ENCODE measurements at places on chromosomes 3 and 15. TPM values are rescaled to one million over a fixed set of nuclear protein-coding genes. Genes with fewer than 3 reads are reported as not detected.

CACNA2D2 gene
- 2.1 TPM for total RNA-seq

MYO5C gene
- total RNA-seq = 1.6 TPM

DNA sequence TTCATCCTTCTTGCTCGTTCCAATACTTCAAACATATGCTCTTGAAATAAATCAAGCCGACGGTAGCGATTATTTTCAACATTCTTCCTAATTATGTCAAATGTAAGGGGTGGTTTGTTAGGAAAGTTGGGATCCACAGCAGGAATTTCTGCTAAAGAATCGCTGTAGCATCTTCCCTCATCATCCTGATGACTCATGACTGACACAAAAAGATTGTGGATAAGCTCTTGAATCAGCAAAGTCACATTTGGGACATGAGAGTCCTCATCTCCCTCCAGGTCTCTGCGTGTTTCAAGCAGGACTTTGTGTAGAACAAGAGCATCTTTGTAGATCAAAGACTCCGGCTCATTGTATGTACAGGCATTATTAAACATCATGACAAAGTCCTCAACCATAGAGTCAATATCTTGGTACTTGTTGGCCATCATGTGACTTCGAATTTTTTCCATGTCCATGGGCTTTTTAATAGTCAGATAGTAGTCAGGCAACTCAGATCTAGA is 73.0 kb downstream of the UQCC5 start:
- no peak overlapping the region for H3K27ac ChIP-seq
- DNase-seq = no peak
- H3K4me3 ChIP-seq = no peak overlapping the region
- no peaks in the 10 kb centered on the region for H3K4me1 ChIP-seq
- H3K27me3 ChIP-seq = no peaks in the 10 kb centered on the region

MCTP2 gene
- 28.5 TPM for total RNA-seq

DNA sequence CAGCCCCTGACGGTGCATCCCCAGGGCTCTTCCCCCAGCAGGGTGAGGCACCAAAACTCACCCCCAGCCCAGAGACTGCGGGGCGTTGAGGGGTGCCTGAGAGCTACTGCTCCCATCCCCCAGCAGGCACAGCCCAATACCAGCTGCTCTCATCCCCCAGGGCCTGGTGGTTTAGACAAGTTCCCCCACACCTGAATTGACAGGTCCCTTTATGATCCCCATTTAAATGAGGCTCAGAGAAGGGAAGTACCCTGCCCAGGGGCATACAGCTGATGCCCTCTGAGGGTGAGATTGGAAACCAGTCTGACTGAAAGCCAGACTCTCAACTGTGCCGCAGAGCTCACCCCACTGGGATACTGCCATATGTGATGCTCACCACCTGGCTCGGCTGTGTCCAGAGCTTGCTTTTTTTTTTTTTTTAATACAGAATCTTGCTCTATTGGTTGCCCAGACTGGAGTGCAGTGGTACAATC is 20.1 kb downstream of the DUSP7 start:
- no peaks in the 10 kb centered on the region for H3K4me1 ChIP-seq
- no peaks in the 10 kb centered on the region for H3K27me3 ChIP-seq
- no peak for DNase-seq
- H3K27ac ChIP-seq = no peak overlapping the region
- no peaks in the 10 kb centered on the region for H3K36me3 ChIP-seq
- H3K4me3 ChIP-seq = no peak overlapping the region

DNA sequence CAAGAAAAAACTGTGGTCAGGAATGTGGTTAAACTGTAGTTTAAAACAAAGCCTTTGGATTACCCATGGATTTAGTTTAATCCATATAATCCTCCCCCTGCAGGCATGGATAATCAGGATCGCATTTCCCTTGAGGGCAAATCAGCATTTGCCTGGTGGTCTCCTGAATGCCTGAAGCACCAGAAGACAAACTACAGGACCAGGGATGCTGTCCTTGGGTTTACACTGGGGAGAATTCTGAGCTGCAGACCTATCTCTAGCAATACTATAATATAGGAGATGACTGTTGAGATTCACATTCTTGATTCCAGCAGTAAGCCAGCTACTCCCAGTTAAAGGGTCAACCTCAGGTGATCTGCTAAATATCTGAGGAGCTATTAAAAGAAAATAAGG is 10.6 kb downstream of the PIK3CB start:
- H3K4me3 ChIP-seq = no peak overlapping the region
- H3K27ac ChIP-seq = no peak overlapping the region
- H3K36me3 ChIP-seq = peaks cover 2% of the 10 kb centered on the region

DNA sequence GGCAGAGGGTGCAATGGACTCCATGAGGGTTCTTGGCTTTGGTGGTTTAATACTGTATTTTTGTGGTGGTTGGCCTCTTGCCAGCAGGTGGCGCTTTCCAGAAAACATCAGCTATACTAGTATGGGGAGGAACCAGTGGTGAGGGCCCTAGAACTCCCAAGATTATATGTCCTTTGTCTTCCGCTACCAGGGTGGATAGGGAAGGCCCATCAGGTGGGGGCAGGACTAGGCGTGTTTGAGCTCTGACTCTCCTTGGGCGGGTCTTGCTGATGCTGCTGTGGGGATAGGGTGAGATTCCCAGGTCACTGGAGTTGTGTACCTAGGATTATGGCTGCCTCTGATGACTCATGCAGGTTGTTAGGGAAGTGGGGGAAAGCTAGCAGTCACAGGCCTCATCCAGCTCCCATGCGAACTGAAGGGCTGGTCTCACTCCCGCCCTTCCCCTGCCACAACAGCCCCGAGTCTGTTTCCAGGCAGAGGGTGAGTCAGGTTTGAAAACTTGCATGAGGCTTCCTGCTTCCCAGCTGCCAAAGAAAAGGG is 357.7 kb downstream of the OTOL1 start:
- H3K27ac ChIP-seq = no peak overlapping the region
- H3K4me3 ChIP-seq = no peak overlapping the region
- no peaks in the 10 kb centered on the region for H3K4me1 ChIP-seq
- H3K36me3 ChIP-seq = no peaks in the 10 kb centered on the region

LMAN1L gene
- total RNA-seq = 0.36 TPM

DPPA2 gene
- total RNA-seq = not detected

WDR93 gene
- not detected for total RNA-seq

ANKRD63 gene
- 0.26 TPM for total RNA-seq

GRCh38 chr15:69685512-69686452 is 233.2 kb downstream of the RPLP1 start:
- DNase-seq = no peak
- H3K27ac ChIP-seq = no peak overlapping the region
- H3K4me1 ChIP-seq = peaks cover 2% of the 10 kb centered on the region
- peaks cover 23% of the 10 kb centered on the region for H3K36me3 ChIP-seq
- no peak overlapping the region for H3K4me3 ChIP-seq

GRCh38 chr3:189724356-189724755 is 93.2 kb downstream of the TP63 start:
- H3K36me3 ChIP-seq = no peaks in the 10 kb centered on the region
- H3K4me3 ChIP-seq = no peak overlapping the region
- no peaks in the 10 kb centered on the region for H3K4me1 ChIP-seq
- H3K27ac ChIP-seq = no peak overlapping the region
- peaks cover 3% of the 10 kb centered on the region for H3K27me3 ChIP-seq

- peaks cover 20% of the 10 kb centered on the region for H3K4me1 ChIP-seq
- no peak overlapping the region for H3K4me3 ChIP-seq
- H3K27me3 ChIP-seq = no peaks in the 10 kb centered on the region
- H3K27ac ChIP-seq = no peak overlapping the region
These were observed 23.8 kb downstream of the GSK3B start for GRCh38 chr3:120070263-120070981.

- no peaks in the 10 kb centered on the region for H3K4me1 ChIP-seq
- H3K27ac ChIP-seq = no peak overlapping the region
- H3K4me3 ChIP-seq = no peak overlapping the region
- DNase-seq = no peak
- peaks cover 2% of the 10 kb centered on the region for H3K27me3 ChIP-seq
- H3K36me3 ChIP-seq = no peaks in the 10 kb centered on the region
These were observed 107.1 kb upstream of the UBE2E2 start for GRCh38 chr3:23096041-23096440.

GRCh38 chr3:139448104-139448503 is 28.2 kb downstream of the RBP2 start:
- H3K36me3 ChIP-seq = no peaks in the 10 kb centered on the region
- no peaks in the 10 kb centered on the region for H3K27me3 ChIP-seq
- no peak for DNase-seq
- no peak overlapping the region for H3K4me3 ChIP-seq
- H3K27ac ChIP-seq = no peak overlapping the region

DNA sequence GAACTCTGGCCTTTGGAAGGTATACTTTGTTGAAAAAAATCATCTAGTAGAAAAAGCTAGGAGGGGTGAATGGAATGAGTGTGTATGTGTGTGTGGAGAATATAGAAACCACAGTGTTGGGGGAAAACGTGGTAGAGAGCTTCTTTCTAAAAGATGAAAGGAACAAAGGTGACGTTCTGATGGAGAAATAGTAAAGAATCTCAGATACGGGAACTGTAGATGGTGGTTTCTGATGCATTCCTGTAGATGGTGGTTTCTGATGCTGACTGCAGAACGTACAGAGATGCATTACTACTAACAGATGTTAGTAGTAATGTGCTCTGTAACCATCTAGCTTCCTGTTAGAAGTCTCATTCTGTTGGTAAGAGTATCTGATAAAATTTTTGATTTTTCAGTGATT is 60.2 kb downstream of the VPS8 start:
- peak overlapping the region; percentile 32 for H3K27ac ChIP-seq
- H3K4me1 ChIP-seq = peaks cover 5% of the 10 kb centered on the region
- peaks cover 14% of the 10 kb centered on the region for H3K36me3 ChIP-seq
- no peak overlapping the region for H3K4me3 ChIP-seq
- H3K27me3 ChIP-seq = no peaks in the 10 kb centered on the region
- no peak for DNase-seq

DNA sequence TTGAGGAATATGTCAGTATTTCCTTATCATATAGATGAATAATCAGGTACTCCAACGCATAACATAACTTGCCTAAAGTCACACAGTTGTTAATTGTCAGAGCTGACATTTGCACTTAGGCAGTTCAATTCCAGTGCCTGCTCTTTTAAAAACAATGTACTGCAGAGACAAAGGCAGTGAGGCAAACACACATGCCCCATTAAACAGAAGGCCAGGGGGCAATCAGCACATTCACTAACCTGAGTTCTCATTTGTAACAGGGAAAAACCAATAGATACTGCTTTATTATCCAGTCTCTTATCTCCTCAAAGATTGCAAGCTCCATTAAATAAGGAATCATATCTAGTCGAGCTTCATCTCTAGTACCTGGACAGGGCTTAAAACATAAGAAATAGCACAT is 1017.4 kb downstream of the SQOR start:
- H3K4me1 ChIP-seq = no peaks in the 10 kb centered on the region
- no peaks in the 10 kb centered on the region for H3K36me3 ChIP-seq
- no peak for DNase-seq

- H3K27me3 ChIP-seq = no peaks in the 10 kb centered on the region
- no peak for DNase-seq
- H3K27ac ChIP-seq = no peak overlapping the region
- no peak overlapping the region for H3K4me3 ChIP-seq
- peaks cover 5% of the 10 kb centered on the region for H3K4me1 ChIP-seq
- H3K36me3 ChIP-seq = peaks cover 4% of the 10 kb centered on the region
These were observed 155.9 kb upstream of the BCL6 start for GRCh38 chr3:187900993-187901755.

DNA sequence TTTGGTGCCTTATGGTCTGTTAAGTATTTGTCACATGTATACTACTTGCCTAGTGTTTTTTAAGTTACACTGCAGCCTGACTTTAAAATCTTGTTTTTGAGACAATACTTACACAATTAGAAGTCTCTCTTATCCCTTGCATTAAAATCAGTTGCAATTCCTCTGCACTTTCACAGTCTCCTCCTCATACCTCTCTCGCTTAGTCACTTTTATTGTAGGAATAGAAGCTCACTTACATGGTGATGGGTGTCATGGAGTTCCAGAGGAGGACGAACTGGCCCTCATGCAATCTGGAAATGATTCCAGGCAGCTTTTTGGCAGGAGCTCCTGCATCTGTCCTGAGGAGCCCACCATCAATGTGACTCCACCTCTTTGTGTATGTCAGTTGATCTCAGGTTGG is 238.4 kb upstream of the TBC1D5 start:
- peaks cover 16% of the 10 kb centered on the region for H3K27me3 ChIP-seq
- DNase-seq = no peak
- no peaks in the 10 kb centered on the region for H3K36me3 ChIP-seq
- no peak overlapping the region for H3K27ac ChIP-seq
- no peak overlapping the region for H3K4me3 ChIP-seq
- peaks cover 4% of the 10 kb centered on the region for H3K4me1 ChIP-seq

DNA sequence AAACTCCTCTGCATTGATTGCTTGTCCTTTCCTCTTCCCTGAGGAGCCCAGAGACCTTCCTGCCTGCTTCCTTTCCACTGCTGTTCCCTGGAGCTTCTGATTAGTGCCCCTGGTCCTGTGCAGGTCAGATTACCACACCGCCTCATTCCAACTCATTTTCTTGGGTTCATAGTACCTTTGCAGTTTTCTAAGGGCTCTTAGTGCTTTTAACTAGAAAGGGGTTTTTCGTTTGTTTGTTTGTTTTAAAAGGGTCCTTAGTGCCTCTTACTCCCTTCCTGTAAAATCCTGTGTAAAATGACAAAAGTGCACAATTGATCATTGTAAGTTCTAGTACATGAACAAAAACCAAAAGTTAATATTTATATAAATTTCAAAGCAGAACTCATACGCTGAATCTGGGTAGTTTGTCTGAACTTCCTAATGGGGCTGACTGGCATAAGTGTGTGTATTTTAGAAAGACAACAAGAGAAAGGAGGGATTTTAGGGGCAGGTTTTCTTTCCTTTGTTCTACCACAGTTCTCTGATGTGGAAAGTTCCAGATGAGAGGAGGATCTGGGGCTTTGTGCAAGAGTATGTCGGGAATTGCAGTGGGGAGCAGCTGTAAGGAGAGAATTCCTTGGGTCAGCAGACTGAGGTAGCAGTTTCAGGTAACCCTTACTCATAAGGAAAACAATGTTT is 30.6 kb downstream of the SNRK start:
- H3K27me3 ChIP-seq = no peaks in the 10 kb centered on the region
- peaks cover 30% of the 10 kb centered on the region for H3K4me1 ChIP-seq
- H3K27ac ChIP-seq = peak overlapping the region; percentile 31
- no peak overlapping the region for H3K4me3 ChIP-seq
- H3K36me3 ChIP-seq = peaks cover 46% of the 10 kb centered on the region
